ENCODE measurements at places on chromosomes 2 and 18.

DNA sequence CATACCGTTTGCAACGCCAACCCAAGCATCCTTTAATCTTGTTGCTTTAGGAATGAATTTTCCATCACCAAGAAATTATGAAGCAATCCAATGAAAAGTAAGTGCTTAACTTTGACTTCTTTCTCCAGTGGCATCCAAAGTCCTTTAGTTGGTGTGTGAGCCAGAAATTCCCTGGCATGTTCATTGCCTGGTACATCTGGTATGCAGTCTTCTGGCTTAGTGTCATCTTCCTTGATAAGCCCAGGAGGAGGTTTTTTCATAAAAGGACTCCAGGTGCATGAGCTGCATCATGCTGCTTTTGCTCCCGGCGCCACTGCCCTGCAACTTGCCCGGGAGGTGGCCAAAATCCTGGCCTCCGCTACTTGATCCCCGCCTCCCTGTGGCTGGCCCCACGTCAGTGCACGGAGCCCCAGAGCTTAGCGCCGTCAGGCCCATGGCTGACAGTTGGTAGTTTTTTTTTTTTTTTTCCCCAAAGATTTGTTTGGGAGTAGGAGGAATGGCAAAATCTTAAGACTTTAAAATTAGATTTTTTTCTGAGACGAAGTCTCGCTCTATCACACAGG is 58.7 kb downstream of the PUM2 start:
- no peak for DNase-seq

GRCh38 chr2:226198956-226199355 is 600.7 kb downstream of the IRS1 start:
- no peak for DNase-seq

GRCh38 chr2:19230626-19231025 is 127.8 kb downstream of the OSR1 start:
- no peak for DNase-seq

DNA sequence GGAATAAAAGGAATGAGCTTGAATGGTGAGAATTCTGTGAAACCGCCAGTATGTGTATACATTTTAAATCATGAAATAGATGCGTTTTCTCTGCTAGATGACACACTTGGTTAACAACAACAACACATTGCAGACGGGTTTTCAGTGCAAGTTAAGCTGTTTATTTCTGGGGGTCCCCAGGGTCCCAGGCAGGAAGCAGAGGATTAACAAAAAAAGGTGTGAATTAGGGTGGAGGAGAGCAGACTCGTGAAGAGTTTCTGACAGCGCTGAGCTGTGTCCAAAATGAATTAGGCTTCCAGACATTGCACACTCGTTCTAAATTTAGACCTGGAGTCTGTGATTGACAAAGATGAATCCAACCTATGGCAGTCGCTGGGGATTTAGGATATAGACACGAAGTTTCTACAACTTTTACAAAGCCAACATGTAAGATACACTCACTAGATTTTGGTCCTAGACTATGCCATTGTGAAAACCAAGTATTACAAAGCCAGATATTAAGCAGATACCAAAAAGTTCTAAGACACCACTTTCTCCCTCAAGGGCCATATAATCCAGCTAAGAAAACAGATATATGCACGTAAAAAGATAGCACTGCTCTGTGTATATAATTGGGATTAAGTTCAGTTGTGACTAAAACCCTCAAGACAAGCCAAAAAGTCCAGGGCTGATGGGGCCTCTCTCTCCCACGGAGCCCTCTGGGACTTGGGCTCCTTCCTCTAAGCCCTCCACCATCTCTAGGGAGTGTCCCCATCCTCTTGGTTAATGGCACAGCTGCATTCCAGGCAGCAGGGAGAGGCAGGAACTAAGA is 120.2 kb downstream of the ACAA2 start:
- no peak for DNase-seq

DNA sequence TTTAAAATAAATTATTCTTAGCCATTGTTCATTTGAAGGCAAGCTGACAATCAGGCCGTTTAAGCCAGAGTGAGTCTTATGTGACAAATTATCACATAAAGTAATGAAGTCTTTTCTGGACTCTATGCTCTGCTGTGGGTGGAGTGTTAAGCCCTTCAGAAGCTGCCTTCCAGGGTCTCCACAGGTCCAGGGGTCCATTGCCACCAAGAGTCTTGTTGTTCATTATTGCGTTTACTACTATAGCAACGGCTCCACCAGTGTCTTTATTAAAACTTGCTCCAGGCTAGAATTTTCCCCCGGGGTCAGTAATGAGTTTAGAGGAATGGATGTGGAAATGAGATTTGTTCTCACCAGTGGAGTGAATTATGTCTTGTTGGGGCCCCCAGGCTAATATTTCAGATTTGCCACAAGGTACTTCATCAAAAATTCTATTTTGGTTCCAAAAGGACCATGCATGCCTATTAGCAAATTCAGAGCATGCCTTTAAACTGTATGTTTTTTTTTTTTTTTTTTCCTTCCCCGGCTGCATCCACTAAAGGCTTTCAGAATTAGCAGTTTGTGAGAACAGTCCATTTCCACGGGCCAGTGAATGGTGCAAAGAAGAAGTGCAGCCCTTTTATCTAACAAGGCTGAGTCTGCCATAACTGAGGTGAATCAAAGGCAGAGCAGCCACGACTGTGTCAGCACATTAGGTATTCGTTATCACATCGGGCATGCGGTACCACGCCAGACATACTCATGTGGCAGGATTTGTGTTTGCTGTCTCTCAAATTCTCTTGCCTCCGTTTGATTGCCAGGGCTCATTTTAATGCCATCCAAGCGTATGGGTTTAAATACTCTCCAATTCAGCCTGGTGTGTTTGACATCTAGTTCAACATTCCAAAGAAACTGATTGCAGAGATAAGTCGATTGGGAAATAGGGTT is 26.2 kb upstream of the LRRTM1 start:
- no peak for DNase-seq

- DNase-seq: no peak
These were observed 52.9 kb upstream of the PARD3B start for GRCh38 chr2:204492417-204492816.

DNA sequence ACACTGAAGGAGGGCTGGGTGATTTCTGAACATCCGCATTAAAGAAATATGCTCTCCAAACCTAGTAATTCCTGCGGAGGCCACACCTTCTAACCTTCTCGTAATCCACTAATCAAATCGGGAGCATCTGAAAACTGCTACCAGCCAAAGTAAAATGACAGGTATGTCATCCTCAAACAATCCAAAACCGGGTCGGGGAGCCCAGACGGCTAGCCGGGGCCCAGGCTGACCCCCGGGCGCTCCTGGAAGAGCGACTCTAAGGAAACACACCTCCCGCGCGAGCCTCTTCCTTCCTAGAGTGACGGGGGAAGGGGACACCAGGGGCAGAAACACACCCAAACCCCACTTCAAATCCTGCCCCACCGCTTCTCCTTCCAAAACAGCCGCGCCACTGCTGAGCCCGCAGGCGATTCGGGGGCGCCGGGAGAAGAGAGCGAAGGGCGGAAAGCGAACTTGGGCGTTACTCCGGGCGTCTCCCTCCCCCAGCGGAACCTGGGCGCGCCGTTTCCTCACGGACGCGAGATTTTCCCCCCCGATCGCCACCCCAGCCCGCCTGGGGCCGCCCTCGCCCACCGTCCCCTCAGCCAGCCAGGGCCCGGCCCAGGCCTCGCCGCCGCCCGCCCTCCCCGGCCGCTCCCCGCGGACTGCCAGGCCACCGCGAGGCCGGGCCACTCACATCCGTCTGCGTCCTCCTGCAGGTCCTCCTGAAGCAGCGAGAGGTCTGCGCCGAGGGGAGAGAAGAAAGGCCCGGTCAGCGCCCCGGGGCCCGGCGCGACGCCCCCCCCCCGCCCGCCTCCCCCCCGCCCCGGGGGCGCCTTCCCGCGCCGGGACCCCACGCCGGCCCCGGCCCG is 584 bp downstream of the PPP4R1 start:
- peak; percentile 18 for DNase-seq

- no peak for DNase-seq
These were observed 67.5 kb upstream of the SCG2 start for GRCh38 chr2:223669453-223670225.

GRCh38 chr18:62448426-62448825 is 74.4 kb upstream of the ZCCHC2 start:
- DNase-seq: no peak

DNA sequence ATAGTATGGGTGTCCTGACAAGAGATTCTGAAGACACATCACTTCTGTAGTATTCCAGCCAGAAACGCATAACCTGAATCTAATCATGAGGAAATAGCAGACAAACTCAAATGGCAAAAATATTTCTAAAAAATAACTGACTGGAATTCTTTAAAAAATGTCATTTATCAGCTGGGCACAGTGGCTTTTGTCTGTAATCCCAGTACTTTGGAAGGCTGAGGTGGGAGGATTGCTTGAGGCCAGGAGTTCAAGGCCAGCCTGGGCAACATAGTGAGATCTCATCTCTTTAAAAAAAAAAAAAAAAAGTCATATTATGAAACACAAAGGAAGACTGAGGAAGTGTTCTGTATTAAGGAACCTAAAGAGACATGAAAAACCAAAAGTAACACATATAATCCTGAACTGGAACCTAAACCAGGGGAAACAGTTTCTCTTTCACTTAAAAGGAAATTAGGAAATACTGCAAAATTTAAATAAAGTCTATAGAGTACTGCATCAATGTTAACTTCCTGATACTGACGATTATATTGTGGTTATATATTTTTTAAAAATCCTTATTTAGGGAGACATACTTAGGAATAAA is 29.9 kb downstream of the SESTD1 start:
- DNase-seq: no peak

GRCh38 chr2:112985090-112985489 is 7.3 kb downstream of the IL36G start:
- no peak for DNase-seq

GRCh38 chr2:20994130-20994529 is 49.7 kb downstream of the APOB start:
- no peak for DNase-seq

- no peak for DNase-seq
These were observed 44.3 kb upstream of the CAB39 start for GRCh38 chr2:230668184-230668938.

GRCh38 chr2:151669585-151670081 is 64.6 kb downstream of the NEB start:
- DNase-seq: no peak

DNA sequence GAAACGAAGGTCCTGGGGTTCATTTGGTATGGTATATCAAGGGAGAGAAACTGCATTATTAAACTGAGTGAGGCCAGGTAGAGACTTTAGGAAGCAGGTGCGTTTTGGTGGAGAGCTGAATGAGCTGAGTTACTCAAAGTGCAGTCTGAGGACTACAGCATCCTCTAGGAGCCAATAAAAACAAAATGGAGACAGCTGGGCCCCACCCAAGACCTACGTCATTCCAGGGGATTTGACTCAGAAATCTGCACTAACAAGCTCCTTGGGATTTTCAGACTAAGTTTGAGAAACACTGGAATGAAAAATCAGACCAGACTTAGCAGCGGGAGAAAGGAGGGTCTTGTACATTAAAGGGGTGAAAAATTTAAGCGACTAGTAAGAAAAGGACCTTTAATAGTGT is 131.5 kb downstream of the UXS1 start:
- DNase-seq: no peak

GRCh38 chr2:224085246-224085645 is 46.2 kb upstream of the SERPINE2 start:
- no peak for DNase-seq

DNA sequence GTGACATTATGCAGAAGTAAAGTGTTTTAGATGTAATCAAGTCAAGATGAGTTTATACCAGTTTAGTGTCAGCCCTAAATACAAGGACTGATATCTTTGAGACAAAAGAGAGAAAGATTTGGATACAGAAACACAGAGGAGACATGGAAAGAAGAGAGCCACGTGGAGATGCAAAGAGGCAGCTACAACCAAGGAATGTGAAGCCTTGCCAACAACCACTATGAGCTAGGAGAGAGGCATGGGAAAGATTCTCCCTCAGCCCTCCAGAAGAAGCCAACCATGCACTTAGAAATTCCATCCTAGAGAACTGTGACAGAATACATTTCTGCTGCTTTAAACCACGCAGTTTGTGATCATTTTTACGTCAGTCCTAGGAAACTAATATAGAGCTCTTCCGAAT is 217.2 kb downstream of the DOK6 start:
- no peak for DNase-seq

DNA sequence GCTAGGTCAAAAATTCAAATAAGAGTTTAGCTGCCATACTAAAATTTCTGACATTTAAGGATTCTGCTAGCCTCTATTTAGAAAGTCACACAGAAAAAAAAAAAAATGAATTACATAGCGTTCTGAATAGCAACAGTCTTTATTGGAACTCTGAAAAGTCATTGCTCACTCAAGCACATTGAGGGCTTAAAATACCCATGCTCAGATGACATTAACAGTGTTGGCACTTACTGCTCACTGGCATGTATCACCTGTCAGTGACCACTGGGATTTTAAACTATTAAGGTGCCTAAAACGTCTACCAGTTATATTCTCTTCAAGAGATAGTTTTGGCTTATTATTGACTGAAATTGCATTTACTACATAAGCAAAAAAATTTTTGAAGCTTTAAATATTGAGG is 468.0 kb upstream of the SPHKAP start:
- DNase-seq: no peak

- peak; percentile 73 for DNase-seq
These were observed at the start of gene TTC39C for GRCh38 chr18:24014062-24014985. Gene TTC39C (plus strand): TSS chr18:24014754. CDS start chr18:24014872, 118 bp downstream.

GRCh38 chr2:140472676-140473075 is 1658.1 kb downstream of the LRP1B start:
- DNase-seq: no peak

DNA sequence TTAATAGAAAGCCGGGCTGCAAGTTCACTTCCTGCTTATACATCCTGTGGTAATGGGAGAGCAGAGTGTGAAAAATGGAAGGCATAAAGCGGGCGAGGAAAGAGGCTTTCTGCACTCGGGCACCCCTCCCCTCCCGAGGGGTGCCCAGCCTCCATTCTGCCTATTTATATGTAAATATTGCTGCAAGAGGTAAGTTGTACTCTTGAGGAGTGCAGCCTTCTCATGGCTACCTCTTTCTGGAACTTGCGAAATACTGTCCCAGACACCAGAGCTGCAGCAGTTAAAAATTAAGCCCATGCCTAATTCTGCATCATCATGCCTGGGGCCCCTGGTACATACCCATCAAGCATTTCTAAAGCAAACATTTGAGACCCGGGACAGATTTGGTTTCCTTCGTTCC is 156.0 kb downstream of the GBX2 start:
- DNase-seq: no peak

DNA sequence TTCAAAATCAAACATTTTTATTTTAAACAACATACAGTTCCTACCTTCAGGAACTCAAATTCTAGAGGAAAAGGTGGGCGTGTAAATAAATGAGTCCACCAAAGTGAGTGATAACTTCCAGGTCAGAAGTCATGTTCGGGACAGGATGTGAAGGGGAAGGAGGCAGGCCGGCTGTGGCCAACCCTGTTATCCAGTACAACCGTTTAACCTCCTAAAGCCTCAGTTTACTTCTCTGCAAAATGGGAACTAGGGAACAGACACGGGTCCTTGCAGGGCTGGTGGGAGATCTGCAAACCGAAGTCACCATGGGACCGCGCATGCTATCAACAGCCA is 373 bp downstream of the EIPR1 start:
- peak; percentile 8 for DNase-seq

Measured in CD4-positive, alpha-beta T cell (primary cell).